AG04450 (cell line): ENCODE measurements at places on chromosomes 16 and 17. TPM values are rescaled to one million over a fixed set of nuclear protein-coding genes. Genes with fewer than 3 reads are reported as not detected.
A peak's percentile ranks its signal among the peaks of the same experiment; 100 is the strongest.

GRCh38 chr16:72410492-72410891 is 238.5 kb upstream of the PMFBP1 start:
- DNase-seq: no peak

The FOXO3B gene
- 4.0 and 4.8 TPM in 2 replicates for polyA plus RNA-seq

DNA sequence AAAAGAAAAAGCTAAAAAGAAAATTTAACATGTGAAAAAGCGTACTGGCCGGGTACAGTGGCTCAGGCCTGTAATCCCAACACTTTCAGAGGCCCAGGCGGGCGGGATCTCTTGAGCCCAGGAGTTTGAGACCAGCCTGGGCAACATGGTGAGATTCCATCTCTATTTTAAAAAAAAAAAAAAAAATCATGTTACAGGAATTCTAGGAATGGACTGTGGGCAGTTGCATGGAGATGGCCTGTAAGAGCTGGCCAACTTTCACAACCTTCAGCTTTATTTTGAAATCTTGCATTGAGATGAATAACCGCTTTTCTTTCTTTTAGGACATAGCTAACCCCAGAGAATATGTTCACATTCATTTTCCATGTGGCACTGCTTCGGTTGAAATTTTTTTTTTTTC is 8.2 kb upstream of the CIAO3 start:
- DNase-seq: peak; percentile 44

DNA sequence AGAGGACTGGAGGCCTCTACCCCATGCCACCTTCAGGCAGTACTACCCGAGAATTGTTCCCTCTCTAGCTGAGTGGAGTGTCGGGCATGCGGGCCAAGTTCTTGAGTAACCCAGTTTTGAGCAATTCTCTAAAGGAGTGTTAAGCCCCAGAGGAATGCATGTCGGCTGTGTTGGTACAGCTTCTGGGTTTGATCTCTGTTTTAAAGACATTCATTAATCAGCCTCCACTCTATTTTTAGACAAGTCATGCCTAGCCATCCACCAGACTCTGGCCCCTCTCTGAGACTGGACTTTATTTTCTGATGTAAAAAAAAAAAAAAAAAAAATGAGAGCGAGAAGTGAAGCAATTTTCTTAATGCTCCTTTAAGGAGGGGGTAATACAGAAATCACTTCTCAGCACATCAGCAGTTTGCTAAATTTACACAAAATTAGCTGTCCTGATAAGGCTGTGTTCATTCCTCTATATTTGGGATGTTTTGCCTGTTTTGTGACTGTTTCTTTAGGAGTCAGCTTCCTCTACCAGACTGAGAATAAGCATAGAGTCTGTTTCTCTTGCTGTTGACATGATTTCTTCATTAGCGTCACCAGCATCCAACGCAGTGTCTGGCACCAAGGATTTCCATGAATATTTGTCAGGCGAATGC is 88.7 kb downstream of the AXIN2 start:
- no peak for DNase-seq

The CMTM3 gene
- polyA plus RNA-seq: 31.6 and 33.5 TPM in 2 replicates

DNA sequence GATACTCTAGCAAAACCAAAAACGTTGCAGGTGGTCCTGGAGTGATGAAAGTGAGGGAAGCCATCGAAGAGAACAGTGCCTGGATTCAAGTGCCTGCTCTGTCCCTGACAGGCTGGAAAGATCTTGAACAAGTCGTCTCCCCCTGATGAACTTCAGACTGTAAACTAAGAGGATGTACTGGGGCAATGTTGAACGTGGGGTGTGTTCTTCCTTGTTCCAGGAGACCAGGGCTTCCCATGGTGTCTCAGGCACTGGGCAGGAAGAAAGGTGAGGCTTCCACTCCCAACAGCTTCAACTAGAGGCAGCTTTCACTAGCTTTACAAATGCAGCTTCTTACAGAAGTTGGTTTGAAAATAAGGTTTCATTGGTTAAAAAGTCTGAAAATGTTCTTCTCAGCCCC is 21.4 kb upstream of the NF1 start:
- no peak for DNase-seq

GRCh38 chr16:27549746-27550581 is at the start of the genes GTF3C1 and KATNIP:
TSS of gene GTF3C1 (minus strand) at chr16:27549913. CDS start at chr16:27549890, 23 bp downstream.
TSS of gene KATNIP (plus strand) at chr16:27550144. CDS start at chr16:27550171, 27 bp downstream.
- peak; percentile 96 for DNase-seq

DNA sequence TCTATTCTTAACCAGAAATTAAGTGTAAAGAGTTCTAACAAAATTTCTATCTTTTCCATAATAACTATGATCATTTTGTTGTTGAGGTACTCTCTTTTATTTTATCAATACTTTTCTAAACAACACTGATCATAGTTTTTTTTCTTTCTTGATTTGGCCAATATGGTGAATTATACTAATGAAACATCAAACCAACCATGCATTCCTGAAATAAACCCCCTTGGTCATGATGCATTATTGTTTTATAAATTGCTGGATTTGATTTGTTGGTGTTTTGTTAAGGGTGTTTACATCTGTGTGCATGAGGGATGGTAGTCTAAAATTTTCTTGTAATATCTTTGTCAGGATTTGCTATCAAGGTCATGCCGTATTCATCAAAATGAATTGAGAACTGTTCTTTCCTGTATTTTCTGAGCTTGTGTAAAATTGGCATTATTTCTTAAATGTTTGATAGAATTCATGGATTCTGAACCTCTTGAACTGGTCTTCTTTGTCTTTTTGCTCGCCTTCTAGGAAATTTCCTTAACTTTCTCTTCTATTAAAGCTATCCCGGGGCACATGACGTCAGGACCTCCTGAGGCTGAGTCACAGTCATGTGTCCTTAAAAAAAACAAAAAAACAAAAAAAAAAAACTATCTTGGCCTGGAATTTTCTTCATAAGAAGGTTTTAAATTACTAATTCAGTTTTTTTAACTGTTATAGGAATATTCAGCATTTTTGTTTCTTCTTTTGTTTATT is 3.9 kb upstream of the TRIM25 start:
- no peak for DNase-seq

DNA sequence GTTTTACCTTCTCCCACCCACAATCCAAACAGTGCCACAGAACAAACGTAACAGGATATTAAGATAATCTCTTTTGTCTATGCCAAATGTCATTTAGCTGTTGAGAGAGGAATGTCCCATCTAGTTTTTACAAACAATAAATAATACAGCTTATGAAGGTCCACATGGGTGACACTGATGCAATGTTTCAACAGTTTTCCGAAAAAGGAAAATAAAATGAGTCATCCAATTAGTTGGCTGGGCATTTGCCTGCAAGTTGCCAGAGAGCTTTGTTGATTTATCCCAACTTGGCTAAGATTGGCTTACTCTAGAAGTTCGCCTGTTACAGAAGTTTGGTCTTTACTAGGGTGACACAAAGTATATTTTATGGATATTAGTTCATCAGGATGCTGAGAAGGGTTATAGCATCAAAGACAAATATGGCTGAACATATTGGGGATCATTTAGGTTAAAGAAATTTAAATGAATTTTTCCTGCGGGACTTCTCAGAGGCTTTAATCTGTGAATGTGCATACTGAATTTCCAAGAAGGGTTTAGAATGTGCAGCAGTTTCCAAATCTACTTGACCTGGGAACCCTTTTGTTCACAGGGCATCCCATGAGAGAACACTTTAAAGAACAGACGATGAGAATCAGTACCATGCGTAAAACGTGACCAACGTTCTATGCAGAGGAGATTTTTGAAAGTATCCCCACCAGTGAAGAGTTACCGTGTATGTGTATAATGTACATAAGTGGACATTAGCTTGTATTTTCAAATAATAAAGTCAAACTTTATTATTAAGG is 73.1 kb downstream of the CDH13 start:
- no peak for DNase-seq

The CRK gene
- polyA plus RNA-seq: 88.1 and 110 TPM in 2 replicates

- no peak for DNase-seq
Observed at GRCh38 chr17:27396941-27397340, 59.3 kb upstream of the KSR1 start.

- peak; percentile 93 for DNase-seq
Observed at GRCh38 chr17:69761767-69762321, 313.2 kb upstream of the KCNJ16 start.

- no peak for DNase-seq
Observed at GRCh38 chr16:56967733-56968132, 6.0 kb downstream of the CETP start.

DNA sequence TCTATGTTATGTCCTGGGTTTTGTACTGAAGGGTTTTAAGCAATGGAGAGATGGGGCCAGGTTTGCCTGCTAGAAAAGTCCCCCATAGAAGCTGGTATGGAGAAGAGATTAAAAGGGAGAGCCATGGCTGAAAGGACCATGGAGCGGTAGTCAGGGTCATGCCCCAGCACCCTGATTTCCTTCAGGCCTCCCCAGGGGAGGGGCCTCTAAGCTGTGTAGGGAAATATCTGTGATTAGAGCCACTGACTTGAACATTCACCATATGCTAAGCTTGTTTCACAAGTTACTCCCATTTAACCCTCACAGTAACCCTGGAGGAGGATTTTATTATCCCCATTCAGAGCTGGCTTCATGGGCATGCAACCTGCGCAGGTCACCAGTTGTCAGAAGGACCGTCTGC is 3.8 kb upstream of the ATP2A3 start:
- DNase-seq: no peak

GRCh38 chr17:30969989-30970830 is 629 bp upstream of the RNF135 start:
- DNase-seq: no peak

The HS3ST3B1 gene
- polyA plus RNA-seq: 9.6 and 10.3 TPM in 2 replicates

The FHOD1 gene
- 21.2 and 25.4 TPM in 2 replicates for polyA plus RNA-seq
